ENCODE measurements at places on chromosomes 6 and 20. TPM values are rescaled to one million over a fixed set of nuclear protein-coding genes. Genes with fewer than 3 reads are reported as not detected.

DNA sequence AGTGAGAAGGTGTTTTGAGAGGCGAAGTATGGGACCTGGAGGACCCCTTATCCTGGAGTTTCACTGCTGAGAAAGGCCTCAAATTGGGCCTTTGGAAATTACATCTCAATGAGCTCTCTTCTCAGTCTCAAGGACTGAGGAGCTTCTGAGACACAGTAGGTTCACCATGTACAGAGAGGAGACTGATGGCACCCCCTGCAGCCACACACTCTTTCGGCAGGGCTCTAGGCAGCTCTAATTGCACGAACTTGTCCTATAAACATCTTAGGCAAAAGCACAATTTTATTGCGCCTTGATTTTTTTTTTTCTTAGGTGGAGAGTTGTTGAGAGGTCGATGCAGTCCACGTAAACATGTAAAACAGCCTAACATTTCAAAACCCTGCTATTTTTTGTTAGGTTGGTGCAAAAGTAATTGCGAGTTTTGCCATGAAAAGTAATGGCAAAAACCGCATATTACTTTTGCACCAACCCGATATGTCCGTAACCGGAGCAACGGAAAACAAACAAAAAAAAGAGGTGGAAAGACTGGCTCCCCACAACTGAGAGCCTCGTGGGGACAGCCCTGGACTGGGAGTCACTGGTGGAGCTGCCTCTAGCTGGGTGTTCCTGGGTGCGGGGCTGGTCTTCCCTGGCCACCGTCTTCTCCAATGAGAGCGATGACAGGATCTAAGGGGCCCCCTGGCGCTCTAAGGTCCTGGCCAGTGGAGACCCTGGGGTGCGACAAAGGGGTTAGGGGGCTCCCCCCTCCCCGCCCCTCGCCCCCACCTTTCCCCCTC, 84.0 kb upstream of the EYA2 start:
- DNase-seq: peak; percentile 56
- peaks cover 24% of the 10 kb centered on the region for H3K4me1 ChIP-seq
- H3K36me3 ChIP-seq: no peaks in the 10 kb centered on the region
- no peak overlapping the region for H3K27ac ChIP-seq

GRCh38 chr6:73969971-73970970, 274.3 kb downstream of the CD109 start:
- H3K4me3 ChIP-seq: no peak overlapping the region
- no peak for DNase-seq
- no peaks in the 10 kb centered on the region for H3K27me3 ChIP-seq
- no peaks in the 10 kb centered on the region for H3K4me1 ChIP-seq

Gene IRF4
- total RNA-seq: not detected

- H3K27me3 ChIP-seq: no peaks in the 10 kb centered on the region
- H3K27ac ChIP-seq: no peak overlapping the region
- H3K36me3 ChIP-seq: no peaks in the 10 kb centered on the region
- H3K4me3 ChIP-seq: no peak overlapping the region
Measured at GRCh38 chr6:113979937-113980336, 9.0 kb upstream of the HDAC2 start.

DNA sequence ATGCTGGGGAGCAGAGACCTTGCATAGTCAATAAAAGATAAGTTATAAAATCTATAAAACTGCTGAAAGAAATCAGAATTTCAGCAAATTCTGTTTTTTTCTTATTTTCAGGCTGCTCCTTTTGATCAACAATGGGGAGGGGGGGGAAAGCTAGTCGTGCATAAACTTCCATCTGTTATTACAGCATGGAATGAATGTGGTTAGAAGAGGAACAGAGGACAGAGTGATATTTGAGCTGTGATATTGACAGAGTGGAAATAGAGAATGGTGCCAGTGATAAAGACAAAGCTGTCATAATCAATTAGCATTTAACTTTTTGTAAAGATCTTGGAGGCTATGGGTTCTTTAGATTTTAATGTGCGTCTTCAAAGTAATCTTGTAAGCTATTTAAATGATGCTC, 43.4 kb upstream of the QKI start:
- H3K4me3 ChIP-seq: no peak overlapping the region
- no peaks in the 10 kb centered on the region for H3K36me3 ChIP-seq
- peaks cover 17% of the 10 kb centered on the region for H3K4me1 ChIP-seq
- no peak for DNase-seq

DNA sequence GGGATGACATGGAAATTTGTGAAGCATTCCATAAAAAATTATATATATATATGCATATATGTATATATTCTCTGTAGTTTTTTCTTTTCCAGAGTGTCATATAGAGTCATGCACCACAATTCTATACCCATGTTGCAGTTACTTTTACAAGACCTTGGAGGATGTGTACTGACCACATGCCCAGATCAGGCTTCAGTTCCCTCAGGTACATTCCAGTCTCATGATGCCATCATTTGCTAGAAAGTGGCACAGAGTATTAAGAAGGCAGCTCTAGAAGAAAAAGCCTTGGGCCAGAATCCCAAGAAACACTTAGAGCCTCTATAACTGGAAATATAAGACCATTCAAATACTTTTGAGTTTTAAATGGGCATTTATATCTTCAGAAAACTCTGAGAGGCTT, 685.5 kb upstream of the FLRT3 start:
- H3K4me3 ChIP-seq: no peak overlapping the region
- H3K4me1 ChIP-seq: peaks cover 3% of the 10 kb centered on the region
- H3K27ac ChIP-seq: no peak overlapping the region
- no peak for DNase-seq
- H3K27me3 ChIP-seq: no peaks in the 10 kb centered on the region

Gene MAS1
- not detected for total RNA-seq

- no peaks in the 10 kb centered on the region for H3K27me3 ChIP-seq
- no peaks in the 10 kb centered on the region for H3K36me3 ChIP-seq
- no peak overlapping the region for H3K27ac ChIP-seq
- H3K4me3 ChIP-seq: no peak overlapping the region
- no peak for DNase-seq
- peaks cover 17% of the 10 kb centered on the region for H3K4me1 ChIP-seq
Measured at GRCh38 chr6:143607168-143607567, 70.6 kb upstream of the PHACTR2 start.

DNA sequence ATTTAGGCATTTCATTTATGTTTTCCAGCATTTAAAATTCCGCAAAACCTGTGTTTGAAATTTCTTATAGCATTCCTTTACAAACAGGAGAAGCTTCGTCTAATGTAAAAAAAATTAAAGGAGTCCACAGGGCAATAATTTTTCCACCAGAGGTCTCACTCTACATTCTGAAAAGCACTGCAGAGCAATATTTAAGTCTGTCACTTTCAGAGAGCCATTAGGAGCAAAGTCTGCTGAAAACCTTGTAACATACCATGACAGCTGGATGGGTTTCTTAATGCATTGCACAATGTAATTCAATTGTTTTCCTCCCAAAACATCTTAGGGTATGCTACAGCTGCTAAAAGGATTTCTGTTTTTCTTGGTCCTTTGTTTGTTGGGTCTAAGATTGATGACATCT, 18.0 kb downstream of the BAG2 start:
- H3K27me3 ChIP-seq: no peaks in the 10 kb centered on the region
- H3K36me3 ChIP-seq: peaks cover 17% of the 10 kb centered on the region
- no peaks in the 10 kb centered on the region for H3K4me1 ChIP-seq
- H3K27ac ChIP-seq: no peak overlapping the region
- DNase-seq: no peak

DNA sequence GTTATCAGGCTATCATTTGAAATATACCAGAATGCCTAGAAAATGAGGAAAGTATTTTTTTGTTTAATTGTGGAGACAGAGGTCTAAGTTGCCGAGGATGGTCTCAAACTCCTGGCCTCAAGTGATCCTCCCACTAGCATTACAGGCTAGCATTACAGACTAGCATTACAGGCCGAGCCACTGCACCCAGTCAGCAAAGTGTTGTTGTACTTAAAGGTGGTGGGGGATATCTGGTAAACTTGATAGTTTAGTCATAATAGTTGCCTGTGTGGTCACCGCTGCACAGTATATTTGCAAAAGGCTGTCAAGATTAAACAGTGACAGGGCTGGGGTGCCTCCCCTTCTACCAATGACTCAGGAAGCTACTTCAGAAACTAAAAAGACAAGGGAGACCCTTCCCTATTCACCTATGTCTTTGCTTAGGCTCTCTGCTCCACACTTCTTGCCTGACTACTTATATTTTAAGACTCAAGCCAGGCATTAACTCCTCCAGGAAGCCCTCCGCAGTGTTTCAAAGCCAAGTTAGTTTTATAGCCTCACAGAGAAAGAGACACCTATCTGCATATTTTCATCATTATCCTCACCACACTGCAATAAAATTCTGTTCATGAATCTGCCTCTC, 3.1 kb upstream of the AKIRIN2 start:
- peak overlapping the region; percentile 39 for H3K27ac ChIP-seq
- H3K36me3 ChIP-seq: peaks cover 7% of the 10 kb centered on the region
- H3K4me1 ChIP-seq: peaks cover 7% of the 10 kb centered on the region
- peak overlapping the region; percentile 9 for H3K4me3 ChIP-seq
- DNase-seq: no peak

DNA sequence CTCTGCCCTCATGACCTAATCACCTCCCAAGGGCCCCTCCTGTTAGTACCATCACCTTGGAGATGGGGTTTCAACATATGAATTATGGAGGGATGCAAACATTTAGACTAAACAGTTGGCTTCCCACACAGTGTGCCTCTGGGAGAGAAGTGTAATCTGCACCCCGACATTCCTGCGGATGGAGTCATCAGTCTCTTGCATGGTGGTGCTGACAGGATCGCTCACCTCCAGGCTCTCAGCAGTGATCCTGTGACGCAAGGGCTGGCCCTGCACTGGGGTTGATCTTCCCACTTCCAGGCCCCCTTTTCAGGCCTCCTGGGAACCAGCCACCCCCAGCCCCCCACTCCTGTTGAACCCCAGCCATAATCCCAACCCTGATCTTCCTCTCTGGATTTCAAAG, 16.0 kb upstream of the PI16 start:
- H3K4me1 ChIP-seq: no peaks in the 10 kb centered on the region
- peaks cover 7% of the 10 kb centered on the region for H3K27me3 ChIP-seq
- no peak for DNase-seq
- H3K4me3 ChIP-seq: no peak overlapping the region

Gene GSTA4
- total RNA-seq: 72.9 TPM

DNA sequence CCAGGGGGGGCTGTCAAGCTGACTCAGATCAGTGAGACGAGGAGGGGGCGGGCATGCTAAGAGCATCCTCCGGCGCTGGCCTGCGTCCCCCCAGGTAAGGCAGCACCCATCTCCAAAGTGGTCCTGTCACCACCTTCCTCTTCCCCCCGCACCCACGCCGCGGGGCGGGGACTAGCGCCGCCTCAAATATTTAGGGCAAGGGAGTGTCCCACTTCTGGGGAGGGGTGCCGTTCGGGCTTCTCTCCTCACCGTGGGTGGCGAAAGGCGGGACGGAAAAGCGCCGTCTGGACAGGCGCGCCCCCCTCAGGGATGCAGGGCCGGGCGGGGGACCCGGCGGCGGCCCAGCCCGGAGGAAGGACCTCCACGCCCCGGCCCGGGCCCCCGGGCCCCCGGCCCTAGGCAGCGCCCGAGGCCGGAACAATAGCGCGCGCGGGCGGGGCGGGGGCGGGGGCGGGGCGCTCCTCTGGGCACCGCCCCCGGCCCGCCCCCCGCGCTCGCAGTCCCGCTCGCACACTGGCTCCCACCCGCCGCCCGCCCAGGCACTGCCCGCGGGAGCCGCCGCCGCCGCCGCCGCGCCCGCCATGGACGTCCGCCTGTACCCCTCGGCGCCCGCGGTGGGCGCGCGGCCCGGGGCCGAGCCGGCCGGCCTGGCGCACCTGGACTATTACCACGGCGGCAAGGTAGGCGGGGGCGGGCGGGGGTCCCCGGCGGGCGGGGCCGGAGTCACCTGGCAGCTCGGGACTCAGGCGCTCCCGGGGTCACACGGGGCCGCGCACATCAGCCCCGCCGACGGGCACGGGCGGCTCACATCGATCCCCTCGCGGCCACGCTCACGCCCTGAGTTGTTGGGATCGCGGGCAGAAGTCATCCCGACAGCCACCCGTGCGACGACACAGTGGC, at the start of gene TOX2:
TSS of gene TOX2 (plus strand) at position 542 of the 900 bp plus-strand sequence. CDS start at position 582, 40 bp downstream.
- peaks cover 10% of the 10 kb centered on the region for H3K4me1 ChIP-seq
- no peaks in the 10 kb centered on the region for H3K36me3 ChIP-seq
- DNase-seq: peak; percentile 75
- H3K4me3 ChIP-seq: peak within 1 kb of the TSS; percentile 95
- peak within 1 kb of the TSS; percentile 85 for H3K27ac ChIP-seq

DNA sequence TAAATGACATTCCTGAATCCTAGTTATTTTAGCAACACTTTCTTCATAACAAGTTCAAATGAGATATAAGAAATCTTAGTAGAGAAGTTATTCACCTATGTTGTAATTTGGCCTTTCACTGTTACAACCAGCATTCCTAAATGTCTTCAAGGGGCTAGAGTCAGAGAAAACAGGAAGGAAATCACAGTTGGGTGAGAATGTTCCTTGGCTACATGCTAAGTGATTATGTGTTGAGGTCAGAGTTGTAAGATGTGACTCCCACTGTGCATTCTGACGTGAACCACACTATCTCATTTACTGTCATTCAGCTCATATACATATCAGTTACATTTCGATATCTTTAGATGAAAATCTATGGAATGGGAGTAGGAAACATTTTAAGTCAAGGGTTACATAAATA, 51.0 kb upstream of the MLIP start:
- H3K36me3 ChIP-seq: no peaks in the 10 kb centered on the region
- no peaks in the 10 kb centered on the region for H3K4me1 ChIP-seq
- DNase-seq: no peak
- no peaks in the 10 kb centered on the region for H3K27me3 ChIP-seq
- H3K4me3 ChIP-seq: no peak overlapping the region

Gene ADGRF4
- total RNA-seq: 2.3 TPM

- H3K27ac ChIP-seq: peak overlapping the region; percentile 14
- peaks cover 40% of the 10 kb centered on the region for H3K4me1 ChIP-seq
- peaks cover 4% of the 10 kb centered on the region for H3K27me3 ChIP-seq
Measured at GRCh38 chr6:45533386-45533785, 155.7 kb upstream of the SUPT3H start.

- H3K4me1 ChIP-seq: peaks cover 32% of the 10 kb centered on the region
- H3K36me3 ChIP-seq: peaks cover 6% of the 10 kb centered on the region
- peak overlapping the region; percentile 73 for H3K4me3 ChIP-seq
- DNase-seq: no peak
Measured at GRCh38 chr6:154512201-154512600, 1.7 kb upstream of the CNKSR3 start.

DNA sequence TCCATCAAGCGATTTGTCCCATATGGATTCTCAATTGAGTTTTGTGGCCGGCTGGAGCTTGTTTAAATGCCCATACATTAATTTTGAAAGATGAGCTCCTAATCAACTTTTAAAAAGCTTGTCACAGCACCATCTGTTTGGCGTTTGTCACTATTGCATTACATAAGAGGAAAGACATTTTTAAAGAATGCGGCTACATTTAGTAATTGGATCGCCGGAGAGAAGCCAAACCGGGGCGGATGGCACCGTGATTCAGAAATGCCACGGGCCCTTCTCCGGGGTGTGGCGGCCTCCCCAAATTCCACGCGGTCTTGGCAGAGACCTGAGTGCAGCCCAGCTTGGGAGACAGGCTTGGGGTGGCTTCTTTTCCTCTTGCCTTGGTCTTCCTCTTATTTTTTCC, 67.7 kb upstream of the ZNFX1 start:
- H3K27me3 ChIP-seq: peaks cover 27% of the 10 kb centered on the region
- no peaks in the 10 kb centered on the region for H3K36me3 ChIP-seq
- H3K27ac ChIP-seq: no peak overlapping the region
- H3K4me3 ChIP-seq: no peak overlapping the region
- no peak for DNase-seq
- H3K4me1 ChIP-seq: peaks cover 11% of the 10 kb centered on the region

GRCh38 chr20:50312682-50313521, 122.3 kb downstream of the CEBPB start:
- peaks cover 5% of the 10 kb centered on the region for H3K4me1 ChIP-seq
- no peak overlapping the region for H3K4me3 ChIP-seq
- H3K36me3 ChIP-seq: no peaks in the 10 kb centered on the region
- DNase-seq: no peak
- no peak overlapping the region for H3K27ac ChIP-seq
